HT1080 (cell line): ENCODE measurements at places on chromosomes 16 and 17. TPM values are rescaled to one million over a fixed set of nuclear protein-coding genes. Genes with fewer than 3 reads are reported as not detected.

NAGS gene
- total RNA-seq: 2.6 and 3.3 TPM in 2 replicates

PRSS33 gene
- not detected in 2 replicates for total RNA-seq

FNDC8 gene
- total RNA-seq: not detected in 2 replicates

VAT1L gene
- 1.8 and 2.0 TPM in 2 replicates for total RNA-seq

DNA sequence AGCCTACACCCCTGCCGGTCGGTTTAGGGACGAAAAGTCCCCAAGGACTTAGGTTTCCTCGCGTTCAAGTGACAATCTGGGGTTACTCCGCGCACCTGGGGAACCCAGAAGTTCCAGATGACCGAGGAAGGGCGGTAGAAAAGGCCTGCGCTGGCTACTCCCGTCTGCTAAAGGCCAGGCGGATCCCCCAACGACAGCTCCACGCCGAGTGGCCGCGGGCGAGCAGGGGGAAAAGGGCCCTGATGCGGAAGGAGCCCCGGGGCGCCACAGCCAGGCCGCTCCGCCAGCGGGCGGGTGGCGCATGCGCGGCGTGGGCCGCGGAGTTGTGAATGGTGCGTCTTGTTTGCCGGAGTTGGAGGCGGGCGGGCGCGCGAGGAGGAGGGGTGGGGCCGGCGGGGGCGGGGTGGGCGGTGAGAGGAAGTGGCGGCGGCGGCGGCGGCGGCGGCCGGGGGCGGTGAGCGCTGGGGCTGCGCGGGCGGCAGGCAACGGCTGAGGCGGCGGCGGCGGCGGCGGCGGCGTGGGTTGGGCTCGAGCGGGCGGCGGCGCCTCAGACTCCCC lies at the start of gene CBFB:
Gene CBFB (plus strand): TSS at position 454 of the 558 bp plus-strand sequence. CDS start 259 bp downstream, outside the sequence.
- peak; percentile 90 for DNase-seq

DNA sequence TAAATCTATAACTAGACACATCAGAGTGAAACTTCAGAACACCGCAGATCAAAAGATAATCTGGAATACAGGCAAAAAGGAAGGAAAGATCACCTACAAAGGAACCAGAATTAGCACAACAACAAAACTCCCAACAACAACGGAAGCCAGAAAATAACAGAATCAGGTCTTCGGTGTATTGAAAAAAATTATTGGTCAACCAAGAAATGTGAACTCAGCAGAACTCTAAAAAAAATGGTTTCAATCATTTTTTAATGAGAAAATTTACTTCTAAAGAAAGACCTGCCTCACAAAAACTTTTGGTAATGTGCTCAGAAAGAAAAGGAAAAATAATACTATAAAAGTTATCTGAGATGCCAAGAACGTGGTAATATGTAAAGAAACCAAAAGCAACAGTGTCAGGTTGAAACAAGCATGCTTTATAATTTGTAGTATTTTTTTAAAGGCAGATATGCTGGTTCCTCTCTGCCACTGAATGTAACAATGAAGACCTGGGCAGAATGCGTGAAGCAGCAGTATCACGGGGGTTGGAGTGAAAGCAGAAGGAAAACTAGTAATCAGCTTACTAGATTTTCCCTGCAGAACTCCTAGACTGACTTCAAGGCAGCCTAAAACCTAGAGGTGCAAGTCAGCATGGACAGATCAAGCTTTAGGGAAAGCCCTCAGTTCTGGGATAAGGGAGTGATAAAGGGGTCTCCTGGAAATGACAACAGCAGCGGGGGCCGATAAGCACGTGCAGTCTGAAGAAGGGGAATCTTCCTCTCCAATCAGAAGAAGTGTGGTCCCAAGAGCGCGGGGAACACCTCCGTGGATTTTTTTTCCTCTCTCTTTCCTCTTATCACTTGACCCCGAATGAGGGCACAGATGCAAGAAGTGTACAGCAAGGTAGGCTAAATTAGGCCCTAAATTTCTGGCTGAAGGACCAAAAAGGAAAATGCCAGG lies 80.9 kb upstream of the TEKT1 start:
- no peak for DNase-seq
